ENCODE measurements at places on chromosomes 1 and 21.
A peak's percentile ranks its signal among the peaks of the same experiment; 100 is the strongest.

DNA sequence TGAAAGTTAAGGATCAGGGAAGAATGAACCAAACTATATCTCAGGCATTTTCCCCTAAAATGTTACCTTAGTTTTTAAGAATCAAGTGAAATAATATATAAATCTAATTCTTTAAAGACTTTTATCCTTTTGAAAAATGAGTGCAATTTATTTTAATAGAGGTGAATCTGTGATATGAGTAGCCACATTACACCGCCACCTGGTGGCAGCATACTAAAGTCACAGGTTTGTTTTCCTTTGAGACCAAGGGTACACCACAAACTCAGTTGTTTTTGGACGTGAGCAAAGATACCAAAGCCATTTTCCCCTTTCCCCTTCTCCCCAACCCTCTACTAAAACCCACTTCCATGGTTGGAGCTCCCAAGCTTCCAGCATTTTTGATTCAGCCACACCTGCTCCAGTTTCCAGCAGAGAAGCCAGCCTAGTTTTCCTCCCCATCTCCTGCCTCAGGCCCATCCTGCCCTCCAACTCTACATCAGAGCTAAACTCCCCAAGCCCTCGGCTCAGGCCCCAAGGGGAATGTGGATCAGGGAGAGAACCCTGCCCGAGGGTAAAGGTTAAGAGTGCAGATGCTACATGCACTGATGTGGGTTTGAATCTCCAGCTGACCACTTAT lies 22.9 kb upstream of the LDLRAP1 start:
- DNase-seq, result peak; percentile 15

GRCh38 chr21:26842300-26842699 lies 2.9 kb downstream of the ADAMTS1 start:
- DNase-seq, result no peak

DNA sequence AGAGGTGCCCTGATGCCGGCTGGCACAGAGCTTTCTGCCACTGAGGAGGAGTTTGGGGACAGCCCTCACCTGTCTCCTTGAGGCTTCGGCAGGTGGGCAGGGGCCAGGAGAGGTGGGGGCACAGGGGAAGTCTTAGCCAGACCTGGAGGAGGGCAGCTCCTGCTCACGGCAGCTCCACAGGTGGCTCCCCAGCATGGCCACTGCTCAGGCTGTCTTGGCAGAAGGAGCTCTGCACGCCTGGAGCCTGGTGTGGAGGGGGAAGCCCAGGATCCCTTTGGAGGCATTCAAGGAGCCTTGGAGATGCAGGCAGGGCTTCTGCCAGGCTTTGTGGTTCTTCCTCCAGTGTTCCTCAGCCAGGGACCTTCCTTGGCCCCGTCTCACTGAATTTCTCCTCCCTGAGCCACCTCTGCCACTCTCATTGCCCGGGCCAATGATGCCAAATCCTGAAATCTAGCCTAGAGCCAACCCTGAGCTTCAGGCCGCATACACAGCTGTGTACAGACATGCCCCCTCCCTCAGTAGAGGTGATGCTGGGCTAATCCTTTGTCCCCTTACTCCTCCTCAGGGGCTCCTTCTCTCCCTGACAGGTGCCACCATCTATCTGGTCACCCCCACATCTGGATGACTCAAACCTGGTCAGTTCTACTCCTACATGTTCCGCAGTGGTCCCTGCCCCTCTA lies 251.8 kb upstream of the VAMP3 start:
- DNase-seq, result no peak

GRCh38 chr1:241696172-241696814 lies 44.2 kb downstream of the WDR64 start:
- no peak for DNase-seq

DNA sequence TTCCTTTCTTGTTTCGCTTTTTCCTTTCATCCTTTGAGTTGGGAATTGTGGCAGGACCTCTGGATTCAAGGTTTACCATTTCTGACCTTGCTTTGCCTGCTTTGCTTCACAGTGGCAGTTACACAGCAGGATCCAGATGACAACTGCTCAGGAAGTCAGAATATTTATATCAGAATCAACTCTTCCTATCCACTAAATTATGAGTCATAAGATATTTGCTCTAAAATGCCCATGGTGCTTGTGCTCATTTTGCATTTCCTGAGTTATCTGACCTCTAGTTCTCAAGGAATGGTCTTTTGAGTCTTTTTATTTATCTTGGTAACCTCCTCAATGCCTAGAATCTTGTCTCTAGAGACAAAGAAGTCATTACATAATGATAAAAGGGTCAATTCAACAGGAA lies 290.8 kb downstream of the LRRC7 start:
- no peak for DNase-seq

GRCh38 chr1:157043685-157044084 lies 1.9 kb downstream of the ARHGEF11 start:
- DNase-seq, result no peak

GRCh38 chr1:202964791-202965410 lies 2.2 kb downstream of the CYB5R1 start:
- DNase-seq, result no peak

- DNase-seq, result no peak
Measured at GRCh38 chr1:94946886-94947285, 20.0 kb upstream of the CNN3 start.

DNA sequence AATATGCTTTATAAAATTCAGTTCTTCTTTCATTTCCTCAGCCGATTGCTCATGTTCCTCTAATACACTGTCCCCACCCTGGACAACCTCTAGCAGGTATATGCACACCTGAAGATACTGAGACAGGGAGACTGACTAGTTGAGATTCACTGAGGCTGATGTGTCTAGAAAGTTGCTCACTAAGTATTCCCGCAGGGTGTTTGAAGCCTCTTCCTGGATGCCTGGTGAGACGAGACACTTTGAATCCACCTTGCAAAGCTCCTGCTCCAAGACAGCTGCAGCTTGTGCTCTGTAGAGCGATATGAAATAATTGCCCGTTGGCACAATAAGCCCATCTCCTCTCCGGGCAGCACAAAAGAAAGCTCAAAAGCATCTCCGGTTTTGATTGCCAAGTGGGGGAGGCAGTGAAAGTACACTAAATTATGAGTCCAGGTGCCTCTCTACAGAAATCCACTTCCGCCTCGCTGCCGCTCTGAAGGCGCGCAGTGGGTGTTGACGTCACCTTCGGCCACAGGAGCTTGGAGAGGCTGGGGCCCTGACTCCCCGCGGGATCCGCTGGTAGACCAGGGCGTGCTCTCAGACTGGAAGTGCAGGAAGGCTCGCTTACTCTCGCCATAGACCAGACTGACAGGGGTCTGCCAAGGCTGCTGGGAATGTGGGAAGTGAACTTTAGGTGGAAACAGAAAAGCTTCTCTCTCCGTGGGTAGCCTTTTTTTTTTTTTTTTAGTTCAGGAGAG lies 46.3 kb downstream of the GPA33 start:
- peak; percentile 44 for DNase-seq

DNA sequence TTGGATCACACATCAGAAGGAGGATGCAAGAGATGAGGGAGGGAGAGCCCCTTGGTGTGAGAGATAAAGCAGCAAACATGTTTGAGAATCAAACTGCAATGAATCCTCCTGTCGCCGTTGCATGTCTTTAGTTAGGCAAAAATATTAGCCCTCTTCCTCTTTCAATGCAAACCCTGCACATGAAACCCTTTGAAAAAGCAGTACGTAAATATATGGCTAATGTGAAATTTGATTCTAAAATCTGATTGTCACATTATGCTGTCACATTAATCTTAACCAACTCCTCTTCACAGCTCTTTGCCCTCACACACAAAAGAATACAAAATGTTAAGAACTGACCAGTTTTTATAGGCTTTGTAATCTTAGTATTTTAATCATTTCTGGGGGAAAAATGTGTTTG lies 63.4 kb downstream of the WDR64 start:
- no peak for DNase-seq
